ENCODE measurements at places on chromosomes 3 and 15.

DNA sequence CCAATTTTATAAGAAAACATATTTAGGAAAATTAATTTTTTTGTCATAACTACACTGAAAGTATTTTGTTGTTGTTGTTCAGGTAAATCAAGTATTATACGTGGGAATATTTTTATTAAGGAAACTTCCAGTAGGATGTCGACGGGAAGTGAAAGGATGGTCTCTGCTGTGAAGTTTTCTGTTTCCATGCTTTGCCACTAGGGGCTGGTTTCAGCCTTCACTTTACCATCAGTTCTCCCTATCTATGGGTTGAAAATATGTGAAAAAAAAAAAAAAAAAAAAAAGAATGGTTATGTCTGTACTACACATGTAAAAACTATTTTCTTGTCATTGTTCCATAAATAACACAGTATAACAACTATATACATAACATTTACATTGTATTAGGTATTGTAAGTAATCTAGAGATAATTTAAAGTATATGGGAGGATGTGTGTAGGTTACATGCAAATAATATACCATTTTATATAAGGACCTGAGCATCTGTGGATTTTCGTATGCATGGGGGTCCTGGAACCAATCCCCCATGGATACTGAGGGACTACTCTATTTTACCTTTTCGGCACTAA lies 136.7 kb downstream of the SMAD6 start:
- no peak for DNase-seq

DNA sequence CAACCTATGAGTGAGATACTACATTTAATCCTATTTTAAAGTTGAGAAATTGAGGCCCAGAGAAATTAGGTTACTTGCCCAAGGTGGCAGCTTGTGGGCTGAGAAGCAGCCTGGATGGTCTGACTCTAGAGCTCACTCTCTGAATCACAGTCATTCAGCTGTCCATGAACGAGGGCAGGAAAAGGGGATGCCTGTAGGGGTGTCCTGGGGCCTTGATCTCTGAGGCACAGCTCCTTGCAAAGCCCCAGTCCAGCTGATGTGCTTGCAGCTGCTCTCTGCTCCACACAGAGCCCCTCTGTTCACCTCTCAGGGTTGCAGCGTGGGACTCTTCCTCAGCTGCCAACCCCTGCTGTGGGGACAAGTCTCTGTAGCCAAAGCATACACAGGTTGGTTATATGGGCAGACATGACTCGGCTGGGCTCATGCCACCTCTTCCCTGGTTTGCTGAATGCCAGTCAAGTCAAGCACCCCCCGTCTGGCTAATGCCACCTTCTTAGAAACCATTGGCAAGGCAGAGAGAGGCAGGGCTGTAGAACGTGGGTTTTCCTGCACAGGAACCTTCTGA lies 56.8 kb downstream of the GASK1A start:
- DNase-seq: no peak

DNA sequence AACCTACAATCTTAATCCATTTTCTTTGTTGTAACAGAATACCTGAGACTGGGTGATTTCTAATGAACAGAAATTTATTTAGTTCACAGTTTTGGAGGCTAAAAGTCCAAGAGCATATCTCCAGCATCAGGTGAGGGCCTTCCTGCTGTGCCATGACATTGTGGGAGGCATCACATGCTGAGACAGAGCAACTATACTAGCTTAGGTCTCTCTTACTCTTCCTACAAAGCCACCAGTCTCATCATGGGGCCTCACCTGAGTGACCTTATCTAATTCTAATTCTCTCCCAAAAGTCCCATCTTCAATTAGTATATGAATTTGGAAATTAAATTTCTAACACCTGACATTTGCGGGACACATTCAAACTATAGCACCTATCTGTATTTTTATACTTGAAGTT lies 247.1 kb upstream of the MRPL3 start:
- DNase-seq: no peak

- DNase-seq: no peak
Measured at GRCh38 chr15:85071061-85071460, 89.4 kb downstream of the PDE8A start.

DNA sequence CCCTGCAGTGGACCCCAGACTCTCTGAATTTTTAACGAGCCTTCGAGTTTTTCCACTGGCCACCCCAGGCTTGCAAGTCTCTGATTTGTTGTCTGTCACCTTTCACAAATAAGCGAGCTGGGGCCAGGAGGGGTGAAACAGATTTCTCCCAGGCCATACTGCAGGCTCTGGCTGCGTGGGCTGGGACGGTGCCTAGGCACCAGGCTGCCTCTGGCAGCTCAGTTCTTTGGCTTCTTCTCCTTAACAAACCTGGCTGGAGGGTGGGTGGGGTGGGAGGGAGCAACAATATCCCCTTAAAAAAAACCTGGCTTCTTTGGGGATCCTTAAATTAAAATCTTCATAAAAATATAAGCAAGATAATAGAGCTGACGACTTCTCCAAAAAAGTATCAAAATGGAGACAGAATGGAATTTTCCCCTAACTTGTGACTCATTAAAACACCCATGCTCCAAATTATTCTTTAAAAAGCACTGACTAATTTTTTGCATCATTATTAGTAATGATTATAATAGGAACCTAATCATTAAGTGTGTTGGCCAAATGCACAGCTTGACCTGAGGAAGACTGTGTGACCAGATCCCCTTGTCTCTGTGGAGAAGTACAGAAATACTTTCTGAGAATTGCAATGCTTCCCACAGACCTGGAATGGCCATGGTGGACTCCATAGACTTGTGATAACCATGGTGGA lies 84.1 kb downstream of the SNRK start:
- DNase-seq: no peak

DNA sequence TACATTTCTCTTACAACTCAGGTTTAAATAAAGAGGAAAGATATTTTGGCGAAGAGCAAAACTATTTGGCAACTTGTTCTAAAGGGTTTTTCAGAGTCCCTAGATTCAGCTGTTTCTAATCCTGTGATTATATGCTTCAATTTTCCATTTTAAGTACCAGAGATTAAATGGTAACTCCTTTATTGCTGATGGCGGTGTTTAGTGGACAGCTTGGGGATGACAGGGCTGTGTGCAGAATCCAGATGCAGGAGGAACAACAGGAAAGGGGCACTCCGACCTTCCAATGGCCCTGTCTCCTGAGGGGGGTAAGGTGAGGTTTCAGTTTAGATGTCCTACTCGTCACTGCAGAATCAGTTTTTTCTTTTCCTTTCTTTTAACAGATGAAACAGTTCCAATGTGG lies 405.0 kb downstream of the PDCD6IP start:
- DNase-seq: no peak

- DNase-seq: no peak
Measured at GRCh38 chr15:29570121-29570947, 251.9 kb downstream of the TJP1 start.

- no peak for DNase-seq
Measured at GRCh38 chr15:37773111-37773860, 161.2 kb upstream of the TMCO5A start.

- DNase-seq: no peak
Measured at GRCh38 chr3:54870423-54870822, 57.4 kb downstream of the LRTM1 start.

- no peak for DNase-seq
Measured at GRCh38 chr3:144480416-144480919, 508.8 kb downstream of the DIPK2A start.

DNA sequence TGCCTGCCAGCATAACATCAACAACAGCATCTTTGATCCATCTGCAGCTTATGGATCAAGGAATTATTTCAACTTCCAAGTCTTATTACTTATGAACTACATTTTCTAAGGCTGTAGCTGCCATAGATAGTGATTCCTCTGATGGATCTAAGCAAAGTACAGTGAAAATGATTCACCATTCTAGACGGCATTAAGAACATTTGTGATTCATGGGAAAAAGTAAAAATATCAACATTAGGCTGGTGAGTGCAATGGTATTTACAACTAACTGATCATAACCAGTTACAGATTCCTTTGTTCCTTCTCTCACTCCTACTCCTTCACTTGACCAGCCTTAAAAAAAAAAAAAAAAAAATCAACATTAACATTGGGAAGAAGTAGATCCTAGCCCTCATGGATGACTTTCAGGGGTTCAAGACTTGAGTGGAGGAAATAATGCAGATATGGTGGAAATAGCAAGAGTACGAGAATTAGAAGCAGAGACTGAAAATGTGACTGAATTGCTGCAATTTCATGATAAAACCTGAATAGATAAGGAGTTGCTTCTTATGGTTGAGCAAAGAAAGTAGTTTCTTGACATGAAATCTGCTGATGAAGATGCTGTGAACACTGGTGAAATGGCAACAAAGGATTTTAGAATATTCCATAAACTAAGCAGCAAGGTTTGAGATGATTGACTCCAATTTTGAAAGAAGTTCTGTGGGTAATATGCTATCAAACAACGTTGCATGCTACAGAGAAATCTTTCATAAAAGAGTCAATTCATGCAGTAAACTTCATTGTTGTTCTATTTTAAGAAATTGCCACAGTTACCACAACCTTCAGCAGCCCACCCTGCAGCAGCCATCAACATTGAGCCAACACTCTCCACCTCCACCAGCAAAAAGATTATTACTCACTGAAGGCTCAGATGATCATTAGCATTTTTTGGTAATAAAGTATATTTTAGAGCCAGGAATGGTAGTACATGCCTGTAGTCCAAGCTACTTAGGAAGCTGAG lies 22.8 kb downstream of the SLC12A6 start:
- no peak for DNase-seq

DNA sequence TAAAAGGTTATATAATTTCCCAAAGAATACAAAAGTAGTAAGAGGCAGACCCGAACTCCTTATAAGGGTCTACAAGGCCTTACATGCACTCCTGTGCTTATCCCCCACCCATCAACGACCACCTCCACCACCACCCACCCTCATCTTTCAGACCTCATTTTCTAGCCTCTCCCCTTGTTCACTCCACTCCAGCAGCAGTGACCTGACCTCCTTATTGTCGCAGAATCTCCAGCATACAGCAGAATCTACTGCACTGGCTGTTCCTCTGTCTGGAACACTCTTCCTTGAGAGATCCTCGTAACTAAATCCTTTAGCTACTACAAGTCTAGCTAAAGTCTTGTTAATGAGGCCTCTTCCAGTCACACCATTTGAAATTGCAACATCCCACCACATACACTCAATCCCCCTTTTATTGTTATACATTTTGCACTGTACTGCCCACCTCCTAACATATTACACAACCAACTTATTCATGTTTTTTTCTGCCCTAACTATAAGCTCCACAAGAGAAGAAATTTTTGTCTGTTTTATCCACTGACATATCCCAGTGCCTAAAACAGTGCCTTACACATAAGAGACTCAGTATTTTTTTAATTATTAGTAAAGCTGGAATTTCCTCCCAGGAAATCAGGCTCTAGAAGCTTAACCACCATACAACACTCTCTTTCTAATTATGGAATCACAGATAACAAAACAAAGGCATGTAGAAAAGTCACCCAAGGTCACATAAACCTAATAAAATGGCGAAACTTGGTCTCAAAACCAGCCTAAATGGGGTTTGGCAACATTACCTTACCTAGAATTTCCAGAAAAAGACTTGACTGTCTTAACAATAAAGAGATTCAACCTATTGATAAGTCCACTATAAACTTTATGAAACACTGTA lies 40.2 kb downstream of the ZNF148 start:
- DNase-seq: no peak

DNA sequence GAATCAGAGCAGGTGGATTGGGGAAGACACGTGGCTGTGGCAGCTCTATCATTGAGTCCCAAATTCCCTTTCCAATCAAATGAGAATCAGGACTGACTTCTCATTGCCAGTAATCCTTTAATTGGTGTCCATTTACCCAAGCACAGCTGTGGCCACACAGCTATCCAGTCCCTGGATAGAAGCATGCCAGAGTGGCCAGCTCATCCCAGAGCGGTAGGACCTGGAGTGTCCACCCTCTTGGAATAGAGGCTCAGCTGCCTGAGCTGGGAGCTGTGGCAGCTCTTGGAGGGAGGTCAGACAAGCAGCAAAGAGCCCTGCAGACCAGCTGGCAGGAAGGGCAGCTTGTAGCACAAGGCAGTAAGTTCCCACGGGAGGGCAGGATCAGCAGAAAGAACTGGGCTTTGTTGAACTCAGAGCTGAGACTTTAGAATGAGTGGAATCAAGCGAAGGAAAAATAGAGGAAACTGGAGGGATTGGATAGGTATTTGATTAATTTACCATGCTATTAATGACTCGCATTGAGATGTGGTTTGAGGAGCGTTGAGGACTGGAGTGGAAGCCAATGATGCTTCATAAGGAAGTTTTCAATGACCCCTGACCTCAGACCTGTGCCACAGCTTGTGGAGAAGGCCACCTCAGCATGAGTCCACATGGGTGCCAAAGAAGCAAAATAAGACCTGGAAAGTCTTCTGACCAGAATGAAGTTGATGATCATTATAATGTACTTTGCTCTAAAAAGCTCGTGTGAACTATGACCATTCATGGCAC lies 6.9 kb upstream of the ALPK3 start:
- no peak for DNase-seq

GRCh38 chr3:181230258-181230657 lies 240.7 kb upstream of the DNAJC19 start:
- no peak for DNase-seq

- no peak for DNase-seq
Measured at GRCh38 chr15:61116825-61117224, 112.3 kb downstream of the RORA start.

- no peak for DNase-seq
Measured at GRCh38 chr3:46702246-46703012, 1.2 kb downstream of the TMIE start.

GRCh38 chr15:40353697-40354096 lies 2.9 kb downstream of the PHGR1 start:
- no peak for DNase-seq

GRCh38 chr3:124679048-124679638 lies 51.1 kb upstream of the UMPS start:
- DNase-seq: no peak

- no peak for DNase-seq
Measured at GRCh38 chr3:138197058-138197457, 10.0 kb downstream of the ARMC8 start.

- no peak for DNase-seq
Measured at GRCh38 chr3:183081459-183082183, 17.7 kb downstream of the MCCC1 start.

GRCh38 chr15:64746921-64747320 lies 28.5 kb downstream of the RBPMS2 start:
- no peak for DNase-seq
